Cardiac muscle cell (in vitro differentiated cells and primary cell): ENCODE measurements at places on chromosomes 11 and 22.
A peak's percentile ranks its signal among the peaks of the same experiment; 100 is the strongest.

DNA sequence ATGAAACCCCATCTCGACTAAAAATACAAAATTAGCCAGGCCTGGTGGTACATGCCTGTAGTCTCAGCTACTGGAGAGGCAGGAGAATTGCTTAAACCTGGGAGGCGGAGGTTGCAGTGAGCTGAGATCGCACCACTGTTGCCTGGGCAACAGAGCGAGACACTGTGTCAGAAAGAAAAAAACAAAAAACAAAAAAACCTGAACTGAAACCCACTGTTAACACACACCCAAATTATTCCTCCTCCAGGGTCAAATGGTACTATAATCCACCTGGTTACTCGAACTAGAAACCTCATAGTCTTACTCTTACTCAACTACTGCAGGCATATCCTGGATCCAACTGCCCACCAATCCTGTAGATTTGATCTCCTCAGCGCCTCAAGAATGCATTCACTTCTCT is 35.5 kb downstream of the USP28 start:
- no peak for DNase-seq

DNA sequence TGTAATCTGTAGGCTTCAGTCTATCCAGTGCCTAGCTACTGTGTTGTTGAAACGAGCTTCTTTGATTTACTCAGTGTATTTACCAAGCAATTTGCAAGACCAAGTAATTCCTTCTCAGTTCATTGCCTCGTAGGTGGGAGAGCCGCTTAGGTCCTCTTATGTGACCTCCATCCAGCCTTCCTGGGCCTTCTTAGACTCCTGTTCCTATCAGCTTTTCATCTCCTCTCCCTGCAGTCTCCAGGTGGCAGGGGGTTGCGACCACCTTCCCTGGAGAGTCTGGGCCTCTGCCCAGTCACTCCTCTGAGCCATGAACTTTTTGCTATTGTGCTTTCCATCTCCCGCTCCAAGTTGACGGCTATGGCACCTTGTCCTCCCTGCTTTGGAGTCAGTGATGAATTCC is 251.8 kb downstream of the KIRREL3 start:
- no peak for DNase-seq

DNA sequence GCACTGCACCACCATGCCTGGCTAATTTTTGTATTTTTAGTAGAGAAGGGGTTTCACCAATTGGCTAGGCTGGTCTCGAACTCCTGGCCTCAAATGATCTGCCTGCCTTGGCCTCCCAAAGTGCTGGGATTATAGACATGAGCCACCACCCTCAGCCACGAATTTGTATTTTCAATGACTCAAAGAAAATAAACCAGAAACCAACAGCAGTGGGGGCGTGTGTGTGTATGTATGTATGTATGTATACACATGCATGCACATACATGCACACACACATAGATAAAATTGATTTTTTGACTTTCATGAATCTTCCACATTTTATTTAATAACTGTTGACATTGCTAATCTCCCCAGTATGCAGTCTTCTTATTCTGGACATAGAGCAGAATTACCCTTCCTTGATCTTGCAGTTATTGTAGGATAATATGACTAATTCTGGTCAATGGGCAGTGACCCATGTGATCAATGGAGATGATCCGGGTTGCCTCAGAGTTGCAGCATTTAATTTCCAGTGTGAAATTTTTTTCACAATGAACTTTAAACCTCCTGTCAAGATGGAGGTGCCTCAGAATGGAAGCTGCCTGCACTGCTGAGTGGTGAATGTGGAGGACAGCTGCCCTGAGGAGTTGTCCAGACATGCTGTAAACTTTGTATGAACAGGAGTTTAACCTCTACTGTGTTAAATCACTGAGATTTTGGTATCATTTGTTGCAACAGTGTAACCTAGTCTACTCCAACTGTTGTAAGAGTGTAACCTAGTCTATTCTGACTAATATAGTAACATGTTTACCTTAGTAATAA is 12.8 kb upstream of the PTPN5 start:
- DNase-seq, result no peak

- no peak for DNase-seq
Measured at GRCh38 chr11:63506876-63507275, 992 bp downstream of the LGALS12 start.

- DNase-seq, result no peak
Measured at GRCh38 chr11:107707807-107708206, 4.0 kb downstream of the SLN start.

- DNase-seq, result peak; percentile 27
Measured at GRCh38 chr11:111514216-111515031, at the start of gene HOATZ. Gene HOATZ (plus strand): TSS chr11:111514778. CDS start chr11:111514785, 7 bp downstream.

- no peak for DNase-seq
Measured at GRCh38 chr11:58179648-58180047, 9.2 kb upstream of the OR9Q2 start.

- DNase-seq, result no peak
Measured at GRCh38 chr22:44103735-44104480, 76.8 kb upstream of the PARVG start.

- peak; percentile 88 for DNase-seq
Measured at GRCh38 chr11:35135222-35135621, 3.7 kb upstream of the CD44 start.

GRCh38 chr22:24893341-24894070 is 53.0 kb downstream of the LHFPL7 start:
- no peak for DNase-seq

GRCh38 chr11:115185931-115186330 is 318.3 kb downstream of the CADM1 start:
- no peak for DNase-seq

DNA sequence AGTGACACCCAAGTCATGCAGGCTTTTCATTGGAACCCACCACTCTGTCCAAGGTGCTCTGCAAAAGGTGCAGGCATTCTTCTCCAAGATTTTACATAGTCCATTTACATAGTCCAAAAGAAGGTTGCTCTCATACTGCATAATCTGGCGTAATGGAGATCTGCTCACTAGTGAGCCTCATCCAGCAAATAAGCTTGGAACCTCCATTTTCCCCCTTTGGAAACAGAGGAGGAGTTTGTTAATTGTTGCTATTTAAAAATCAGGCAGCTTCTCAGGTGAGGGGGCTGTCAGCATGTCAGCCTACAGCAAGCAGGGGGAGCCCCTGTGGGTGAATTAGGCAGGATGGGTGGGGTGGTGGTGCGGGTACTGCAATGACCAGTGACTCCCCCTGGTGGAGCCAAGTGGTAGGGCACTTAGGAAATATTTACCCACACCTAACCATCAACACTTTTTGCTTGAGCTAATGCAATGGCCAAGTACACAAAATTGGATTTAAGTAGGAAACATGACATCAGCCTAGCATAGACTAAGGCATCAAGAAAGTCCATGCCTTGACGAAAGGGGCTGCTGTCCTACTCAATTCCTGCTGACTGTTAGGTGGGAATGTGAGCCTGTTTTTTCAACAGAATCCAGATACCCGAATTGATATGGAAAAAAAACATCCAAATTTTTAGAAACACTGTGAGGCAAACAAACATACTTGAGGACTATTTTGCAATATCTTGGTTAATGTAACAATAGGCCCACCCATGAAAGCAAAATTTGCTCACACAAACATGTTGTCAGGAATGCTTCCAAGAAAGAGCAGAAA is 64.5 kb downstream of the AMBRA1 start:
- peak; percentile 81 for DNase-seq

- DNase-seq, result peak; percentile 57
Measured at GRCh38 chr22:29457730-29458129, 19.3 kb downstream of the RFPL1 start.

DNA sequence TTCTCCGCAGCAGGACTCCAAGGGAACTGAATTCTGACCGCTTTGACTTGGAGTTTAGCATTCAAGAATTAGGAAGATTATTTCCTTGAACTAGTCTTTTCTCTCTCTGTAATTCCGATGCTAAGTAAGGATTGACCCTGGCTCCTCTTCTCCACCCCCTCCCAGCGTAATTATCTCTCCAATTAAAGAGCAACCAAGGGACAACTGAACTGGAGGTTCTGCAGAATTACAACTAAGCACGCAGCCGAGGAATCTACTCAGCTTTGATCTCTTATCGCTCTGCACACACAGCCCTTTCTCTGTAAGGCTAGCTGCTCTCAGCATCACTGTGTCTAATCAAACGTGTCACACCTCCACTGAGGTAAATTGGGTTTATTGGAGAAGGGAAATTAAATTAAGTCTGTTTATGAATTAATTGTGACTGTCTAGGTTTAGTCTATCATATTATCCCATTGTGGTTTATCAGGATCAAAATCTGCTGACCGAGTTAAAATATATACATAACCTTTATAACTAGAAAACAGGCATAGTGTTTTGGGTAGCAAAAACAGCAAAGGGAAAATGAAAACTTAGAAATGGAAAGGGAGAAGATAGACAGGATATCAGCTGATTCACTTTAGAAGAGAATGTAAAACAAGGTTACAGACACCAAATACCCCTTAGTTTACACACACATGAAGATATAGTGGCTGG is 241.3 kb upstream of the LARGE1 start:
- no peak for DNase-seq

- DNase-seq, result no peak
Measured at GRCh38 chr11:48079596-48079995, 99.2 kb downstream of the PTPRJ start.

GRCh38 chr11:111663820-111664219 is 61.6 kb downstream of the SIK2 start:
- peak; percentile 79 for DNase-seq

GRCh38 chr11:34303028-34303570 is 54.7 kb downstream of the ABTB2 start:
- peak; percentile 15 for DNase-seq

DNA sequence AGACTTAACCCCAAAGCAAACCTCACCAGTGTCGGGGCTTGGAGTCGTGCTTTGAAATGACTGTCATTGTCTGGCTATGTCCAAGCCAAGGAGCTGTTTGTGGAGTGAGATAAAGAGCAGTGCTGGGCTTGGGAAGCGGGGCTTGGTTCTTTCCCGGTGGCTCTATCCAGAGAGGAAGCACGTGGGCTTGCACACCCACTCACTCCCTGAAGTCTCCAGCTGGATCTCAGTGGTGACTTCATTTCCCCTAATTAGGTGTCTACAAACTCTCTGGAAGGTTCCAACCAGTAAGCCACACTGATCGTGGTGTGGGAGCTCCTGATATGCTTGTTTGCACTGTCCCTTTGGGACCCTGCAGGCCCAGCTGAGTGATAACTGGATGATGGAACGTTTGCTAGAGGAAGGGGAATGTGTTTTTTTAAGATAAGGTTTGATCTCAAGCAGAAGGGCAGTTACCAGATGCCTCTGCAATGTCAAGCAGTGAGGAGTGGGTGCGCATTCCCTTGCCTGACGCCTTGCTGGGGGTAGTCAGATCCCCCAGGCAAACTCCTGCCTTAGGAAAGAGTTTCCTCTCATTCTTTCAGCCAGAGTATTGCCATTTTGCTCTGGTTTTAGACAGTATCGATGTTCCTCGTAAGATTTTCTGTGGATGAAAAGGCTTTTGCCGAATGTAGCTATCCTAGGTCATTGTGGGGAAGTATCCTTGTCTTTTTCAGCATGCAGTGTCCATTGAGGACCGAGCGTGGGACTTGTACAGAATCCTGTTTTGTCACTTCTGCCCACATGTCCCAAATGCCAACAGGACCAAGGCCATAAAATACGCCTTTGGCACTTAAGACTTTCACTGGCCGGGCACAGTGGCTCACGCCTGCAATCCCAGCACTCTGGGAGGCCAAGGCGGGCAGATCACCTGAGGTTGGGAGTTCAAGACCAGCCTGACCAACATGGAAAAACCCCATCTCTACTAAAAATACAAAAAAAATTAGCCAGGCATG is 90.9 kb downstream of the MICAL2 start:
- peak; percentile 98 for DNase-seq

DNA sequence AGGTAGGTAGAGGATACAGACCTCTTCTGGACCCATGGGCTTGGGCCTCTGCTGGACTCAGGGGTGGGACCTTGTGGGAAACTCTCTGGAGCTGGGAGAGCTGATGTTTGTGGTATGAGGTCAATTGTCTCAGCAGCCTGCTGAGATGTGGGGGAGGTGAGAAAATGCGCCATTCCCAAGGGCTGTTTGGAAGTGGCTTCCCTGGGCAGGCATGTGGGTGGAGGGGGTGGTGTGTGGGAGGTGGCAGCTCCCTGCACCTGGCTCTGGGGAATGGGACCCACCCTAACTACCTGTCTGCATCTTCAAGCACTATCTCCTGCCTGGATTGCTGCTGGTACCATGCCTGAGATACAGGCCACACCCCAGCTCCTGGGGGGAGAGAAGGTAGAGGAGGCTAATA is 97.4 kb upstream of the THY1 start:
- DNase-seq, result no peak

- DNase-seq, result no peak
Measured at GRCh38 chr11:21630934-21631478, 561.9 kb upstream of the ANO5 start.

- no peak for DNase-seq
Measured at GRCh38 chr11:78424334-78425270, 7.0 kb upstream of the GAB2 start.

GRCh38 chr11:78420796-78421209 is 3.2 kb upstream of the GAB2 start:
- peak; percentile 47 for DNase-seq

GRCh38 chr11:85590848-85591483 is 36.2 kb downstream of the DLG2 start:
- peak; percentile 43 for DNase-seq

GRCh38 chr11:64538501-64538951 is 52.5 kb upstream of the SLC22A12 start:
- no peak for DNase-seq

DNA sequence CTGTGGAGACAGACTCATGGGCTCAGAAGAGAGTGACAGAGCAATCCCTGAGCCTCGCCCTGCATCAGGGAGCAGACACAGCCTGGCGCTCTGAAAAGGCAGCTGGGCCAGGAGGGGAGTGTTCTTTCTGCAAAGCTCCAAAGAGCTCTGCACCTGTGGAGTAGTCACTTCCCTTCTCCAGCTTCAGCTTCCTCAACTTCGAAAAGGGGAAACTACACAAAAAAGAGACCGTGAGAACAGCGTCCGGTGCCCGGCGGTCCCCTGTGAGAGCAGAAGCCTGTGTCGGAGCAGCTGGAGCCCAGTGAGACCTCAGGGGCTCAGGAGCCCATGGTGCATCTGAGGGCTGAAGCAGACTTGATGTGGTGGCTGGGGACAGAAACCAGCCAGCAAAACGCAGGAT is 35.1 kb downstream of the TP53I11 start:
- no peak for DNase-seq

GRCh38 chr11:73034777-73035176 is 107.3 kb downstream of the FCHSD2 start:
- no peak for DNase-seq

- no peak for DNase-seq
Measured at GRCh38 chr11:119482521-119483011, 59.6 kb upstream of the THY1 start.

DNA sequence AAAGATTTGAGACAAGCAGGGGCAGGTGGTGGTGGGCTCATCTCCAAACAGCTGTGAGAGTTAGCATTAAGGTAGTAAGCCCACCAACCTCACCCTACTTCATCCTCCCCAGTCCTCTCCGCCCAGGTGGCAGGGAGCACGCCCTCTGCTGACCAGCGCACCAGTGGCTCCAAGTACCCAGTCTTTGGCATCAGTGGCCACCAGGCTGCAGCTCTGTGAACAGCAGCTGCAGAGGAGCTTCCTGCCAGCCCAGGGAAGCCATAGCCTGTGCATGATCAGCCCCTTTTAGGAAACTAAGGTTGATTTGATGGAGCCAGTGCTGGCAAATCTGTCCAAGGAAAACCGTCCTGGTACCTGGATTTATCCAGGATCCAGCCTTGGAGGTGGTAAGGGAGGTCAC is 21.7 kb downstream of the CAVIN3 start:
- DNase-seq, result peak; percentile 45
